ENCODE measurements at places on chromosomes 12 and 14. TPM values are rescaled to one million over a fixed set of nuclear protein-coding genes. Genes with fewer than 3 reads are reported as not detected.

Gene C14orf132
- 2.2 TPM for total RNA-seq

Gene OR4Q3
- not detected for total RNA-seq

Gene KIF26A
- 0.67 TPM for total RNA-seq

Gene CLEC9A
- total RNA-seq, result not detected

Gene MEG3
- total RNA-seq, result 0.83 TPM

Gene SLCO1B1
- total RNA-seq, result not detected

Gene ACRBP
- total RNA-seq, result 0.51 TPM

Gene RNASE1
- not detected for total RNA-seq
